ENCODE measurements at places on chromosomes 12 and 14.

DNA sequence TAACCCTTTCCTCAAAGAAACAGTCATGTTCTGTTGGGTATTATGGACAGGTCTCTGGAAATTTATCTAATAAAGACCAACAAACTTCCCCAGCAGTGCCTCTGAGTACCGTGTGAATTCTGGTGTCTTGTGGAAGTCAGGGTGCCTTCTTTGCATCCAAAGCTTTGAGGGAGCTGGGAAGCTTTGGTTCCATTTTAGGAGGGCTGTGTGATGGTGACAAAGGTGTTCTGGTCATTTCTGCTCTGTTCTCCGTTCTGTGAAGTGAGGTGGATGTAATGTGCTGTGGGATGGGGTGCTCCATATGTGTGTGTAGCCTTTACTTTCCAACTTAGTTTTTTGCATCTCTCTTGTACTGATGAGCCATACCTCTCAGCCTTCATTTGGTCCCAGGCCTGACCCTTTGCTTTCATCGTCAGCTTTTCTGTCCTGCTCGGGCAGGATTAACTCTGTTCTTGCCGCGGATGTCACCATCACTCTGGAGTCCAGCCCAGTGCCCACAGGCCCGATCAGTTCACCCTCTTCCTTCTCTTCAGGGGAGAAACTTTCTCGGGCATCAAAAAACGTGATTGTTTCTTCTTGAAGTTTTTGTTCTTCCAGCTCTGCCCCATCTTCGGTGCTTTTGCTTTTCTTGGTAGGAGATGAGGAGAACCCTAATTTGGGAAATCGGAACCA is 13.2 kb downstream of the PLD4 start:
- DNase-seq: no peak

GRCh38 chr12:116689521-116689920 is 48.3 kb downstream of the SPRING1 start:
- DNase-seq: no peak

DNA sequence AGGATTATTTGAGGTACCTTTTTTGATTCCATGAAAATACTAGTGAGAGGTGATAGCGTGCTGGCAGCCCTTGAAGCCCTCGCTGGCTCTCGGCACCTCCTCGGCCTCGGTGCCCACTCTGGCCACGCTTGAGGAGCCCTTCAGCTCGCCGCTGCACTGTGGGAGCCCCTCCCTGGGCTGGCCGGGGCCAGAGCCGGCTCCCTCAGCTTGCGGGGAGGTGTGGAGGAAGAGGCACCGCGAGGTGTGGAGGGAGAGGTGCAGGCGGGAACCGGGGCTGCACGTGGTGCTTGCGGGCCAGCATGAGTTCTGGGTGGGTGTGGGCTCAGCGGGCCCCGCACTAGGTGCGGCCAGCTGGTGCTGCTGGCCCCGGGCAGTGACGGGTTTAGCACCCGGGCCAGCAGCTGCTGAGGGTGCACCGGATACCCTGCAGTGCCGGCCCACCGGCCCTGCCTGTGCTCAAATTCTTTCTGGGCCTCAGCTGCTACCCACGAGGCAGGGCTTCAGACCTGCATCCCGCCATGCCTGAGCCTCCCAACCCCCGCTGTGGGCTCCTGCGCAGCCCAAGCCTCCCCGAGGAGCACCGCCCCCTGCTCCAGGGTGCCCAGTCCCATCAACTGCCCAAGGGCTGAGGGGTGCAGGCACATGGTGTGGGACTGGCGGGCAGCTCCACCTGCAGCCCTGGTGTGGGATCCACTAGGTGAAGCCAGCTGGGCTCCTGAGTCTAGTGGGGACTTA is 7.4 kb downstream of the MOK start:
- DNase-seq: no peak

GRCh38 chr14:93788543-93789227 is 400 bp upstream of the PRIMA1 start:
- no peak for DNase-seq

DNA sequence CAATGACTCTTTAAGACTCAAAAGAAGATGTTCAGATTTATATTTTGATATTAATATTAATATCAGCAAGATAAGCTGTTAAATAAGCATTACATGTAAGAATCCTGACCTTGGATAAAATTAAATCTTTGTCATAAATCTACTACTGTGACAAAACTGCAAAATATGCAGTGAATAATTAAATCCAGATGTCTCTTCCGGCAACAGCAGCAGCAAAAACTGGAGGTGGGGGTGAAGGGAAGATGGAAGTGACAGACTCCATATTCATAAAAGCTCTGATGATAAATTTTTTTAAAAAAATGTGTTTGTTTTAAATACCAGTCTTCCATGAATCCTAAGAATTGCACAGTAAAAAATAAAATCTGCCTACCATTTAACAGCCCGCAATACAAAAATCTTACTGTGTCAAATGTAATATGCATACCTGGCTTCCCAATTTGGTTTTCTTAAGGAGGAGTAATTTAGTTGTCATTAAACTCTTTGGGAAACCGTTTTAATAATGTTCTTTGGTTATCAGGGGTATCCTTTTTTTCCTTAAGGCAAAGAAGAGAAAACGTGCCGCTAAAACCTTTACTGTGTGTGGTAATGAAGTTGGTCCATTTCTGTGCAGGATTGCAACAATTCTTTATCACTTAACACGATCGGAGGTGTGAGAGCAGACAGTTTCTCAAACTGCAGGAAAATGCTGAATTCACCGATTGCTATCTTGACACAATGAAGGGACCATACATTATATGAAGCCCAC is 478.2 kb downstream of the DIO2 start:
- no peak for DNase-seq

DNA sequence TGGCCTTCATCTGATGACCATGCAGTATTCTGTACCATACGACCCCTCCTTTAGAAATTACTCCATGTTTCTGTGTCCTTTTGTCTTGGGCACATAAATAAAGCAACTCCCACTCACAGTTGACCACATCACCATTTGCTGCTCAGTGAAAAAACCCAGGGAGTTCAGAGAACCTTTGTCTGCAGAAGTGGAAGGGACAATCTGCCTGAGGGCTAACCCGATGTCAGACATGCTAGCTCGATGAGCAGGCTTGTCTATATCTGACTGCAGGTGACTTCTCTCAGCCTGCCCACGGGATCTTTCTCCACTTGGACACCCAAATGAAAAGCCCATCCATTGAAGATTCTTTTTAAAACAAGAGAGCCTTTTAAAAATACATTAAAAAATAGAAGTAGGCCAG is 45.7 kb upstream of the GRIP1 start:
- no peak for DNase-seq

DNA sequence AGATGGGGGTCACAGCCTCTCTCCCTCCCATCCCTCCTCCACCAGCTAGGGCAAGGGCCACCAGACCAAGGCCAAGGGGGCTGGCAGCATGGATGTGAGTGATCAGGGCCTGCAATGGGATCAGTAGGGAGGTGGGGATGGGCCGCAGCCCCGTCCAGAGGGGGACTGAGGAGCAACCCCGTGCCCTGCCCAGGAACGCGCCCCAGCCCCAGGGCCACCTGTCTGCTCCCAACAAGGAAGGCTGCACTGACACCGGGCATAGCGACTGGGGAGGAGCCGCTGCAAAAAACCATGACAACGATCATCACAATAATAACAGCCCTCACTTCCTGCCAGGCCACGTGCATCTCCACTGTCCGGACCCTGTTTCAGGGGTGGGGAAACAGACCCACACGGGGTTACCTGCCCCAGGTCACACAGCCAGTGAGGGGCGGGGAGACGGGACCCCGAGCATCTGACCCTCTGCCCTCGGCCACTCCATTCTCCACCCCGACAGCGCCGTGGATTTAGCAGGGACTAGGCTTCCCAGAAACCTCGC is 24.3 kb downstream of the NCOR2 start:
- no peak for DNase-seq

DNA sequence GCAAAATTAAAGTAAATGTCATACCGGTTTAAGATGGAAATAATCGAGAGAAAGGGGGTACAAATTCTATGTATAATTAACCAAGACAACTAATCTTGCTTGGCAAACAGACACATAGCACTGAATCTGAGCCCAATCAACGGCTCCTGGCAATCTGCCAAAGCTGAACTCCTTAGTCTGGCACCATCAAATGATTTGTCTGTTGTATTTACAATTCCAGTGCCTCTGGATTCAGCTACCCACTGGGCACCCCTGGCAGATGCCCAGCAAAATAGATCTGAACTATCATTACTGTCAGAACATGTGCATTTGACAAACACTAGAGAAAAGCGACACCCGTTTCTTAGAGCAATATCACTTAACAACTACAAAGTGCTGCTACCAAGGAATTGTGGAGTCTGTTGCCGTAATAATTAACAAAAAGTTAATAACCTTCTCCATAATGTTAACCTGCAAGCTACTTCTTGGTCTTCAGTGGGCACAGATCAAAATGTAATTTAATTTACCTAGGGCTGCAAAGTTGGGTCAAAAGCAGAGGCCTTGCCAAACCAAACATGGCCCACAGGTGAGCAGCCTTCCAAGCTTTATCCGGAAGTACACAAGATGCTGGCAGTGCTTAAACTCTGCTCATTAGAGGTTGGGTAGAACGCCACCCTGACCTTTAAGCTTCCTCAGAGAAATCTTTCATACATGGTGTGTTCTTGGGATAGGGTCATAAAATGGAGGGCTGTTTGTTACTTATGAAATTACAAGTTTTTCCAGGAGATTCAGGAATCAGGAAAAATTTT is 7.6 kb downstream of the EGLN3 start:
- no peak for DNase-seq

DNA sequence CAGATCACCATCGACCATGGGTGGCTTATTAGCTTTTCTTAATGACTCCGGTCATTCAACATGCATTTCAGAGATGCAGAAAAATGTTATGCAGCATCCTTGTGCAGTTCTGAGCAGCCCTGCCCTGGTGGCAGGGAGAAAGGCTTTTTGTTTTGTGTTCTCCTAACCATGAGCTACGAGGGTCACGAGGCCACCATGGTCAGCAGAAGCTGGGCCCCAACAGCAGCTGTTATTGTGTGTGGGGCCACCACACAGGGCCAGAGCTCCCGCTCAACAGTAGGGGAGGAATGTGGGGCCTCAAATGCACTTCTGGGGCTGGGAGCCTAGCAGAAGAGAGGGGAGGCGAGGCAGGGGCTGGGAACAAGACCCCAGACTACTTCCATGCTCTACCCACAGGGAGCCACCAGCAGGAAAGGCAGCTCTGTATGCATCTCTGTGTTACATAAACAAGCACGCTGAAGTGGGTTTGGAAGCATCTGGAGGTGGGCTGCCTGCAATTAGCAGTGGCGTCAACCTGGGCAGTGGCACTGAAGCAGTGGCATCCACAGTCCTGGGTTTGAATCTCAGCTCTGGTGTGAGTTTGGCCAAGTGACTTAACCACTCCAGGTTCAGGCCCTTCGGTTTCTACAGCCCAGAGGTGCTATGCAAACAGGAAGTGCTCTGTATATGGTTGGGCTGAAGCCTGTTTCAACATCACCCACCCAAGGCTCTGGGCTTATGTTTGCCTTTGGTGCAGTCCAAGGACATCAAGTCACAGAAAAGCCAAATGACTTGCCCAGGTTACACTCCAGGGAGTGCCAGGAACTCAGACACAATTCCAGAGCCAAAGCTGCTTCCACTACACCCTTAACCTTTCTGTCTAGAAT is 16.3 kb downstream of the GLTP start:
- DNase-seq: no peak

All from stimulated activated CD4-positive, alpha-beta T cell treated with anti-CD3 and anti-CD28 coated beads, Interleukin-15, amount 100 ng/mL, for 1 hour (primary cell).